SJSA1 (cell line): ENCODE measurements at places on chromosomes 6 and 20. TPM values are rescaled to one million over a fixed set of nuclear protein-coding genes. Genes with fewer than 3 reads are reported as not detected.

The SAPCD1 gene
- 1.4 TPM in 1 of 2 replicates, not detected in the other for total RNA-seq

- DNase-seq: no peak
Measured at GRCh38 chr20:20000211-20000968, 16.8 kb upstream of the NAA20 start.

DNA sequence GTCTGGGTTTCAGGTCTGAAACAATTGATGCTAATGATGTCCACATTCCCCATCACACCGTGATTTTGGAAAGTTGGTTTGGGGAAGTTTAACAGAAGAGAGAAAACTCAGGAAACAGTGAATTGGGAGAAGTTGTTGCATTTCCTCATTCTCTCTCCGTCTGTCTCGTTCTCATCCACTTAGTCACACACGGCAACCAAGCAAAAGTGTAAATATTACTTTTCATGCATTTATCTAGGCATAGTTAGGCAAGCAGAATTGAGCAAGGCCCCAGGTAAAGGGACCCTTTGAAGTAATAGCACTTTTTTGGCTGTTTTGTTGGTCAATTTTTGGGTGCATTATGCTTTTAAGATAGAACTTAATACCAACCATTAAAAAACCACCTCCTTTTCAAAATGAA is 137.0 kb upstream of the SULF2 start:
- no peak for DNase-seq

GRCh38 chr6:1605004-1605892 is 4.5 kb upstream of the FOXC1 start:
- no peak for DNase-seq

The TNFRSF6B gene
- 1.9 TPM in 1 of 2 replicates, not detected in the other for total RNA-seq

The FAM83C gene
- total RNA-seq: not detected in 2 replicates

- DNase-seq: no peak
Measured at GRCh38 chr20:1500496-1500895, 9.3 kb upstream of the SIRPB2 start.

DNA sequence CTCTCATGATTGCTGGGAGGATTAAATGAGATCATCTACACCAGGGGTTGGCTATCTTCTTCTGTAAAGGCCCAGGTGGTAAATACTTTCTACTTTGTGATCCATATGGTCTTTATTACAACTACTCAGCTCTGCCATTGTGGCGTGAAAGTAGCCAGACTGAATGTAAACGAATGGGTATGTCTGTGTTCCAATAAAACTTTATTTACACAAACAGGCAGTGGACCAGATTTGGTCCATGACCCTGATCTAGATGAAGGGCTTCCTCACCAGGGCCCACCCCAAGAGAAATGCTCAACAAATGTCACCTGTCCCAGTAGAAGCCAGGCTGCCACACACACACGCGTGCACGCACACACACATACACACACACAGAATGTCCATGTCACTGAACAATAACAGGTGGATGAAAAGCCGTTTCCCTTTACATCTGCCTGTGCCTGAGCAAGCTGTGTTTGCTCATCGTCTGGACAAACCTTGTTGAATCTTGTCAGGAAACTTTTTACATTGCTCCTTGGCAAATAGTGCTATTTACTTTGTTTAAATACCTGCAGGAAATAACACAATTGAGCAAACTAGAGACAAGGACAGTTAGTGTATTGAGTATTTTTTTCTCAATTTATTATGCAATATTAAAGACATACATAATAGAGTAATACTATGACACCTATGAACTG is 114.3 kb downstream of the EYA2 start:
- no peak for DNase-seq

The E2F1 gene
- 62.1 and 63.9 TPM in 2 replicates for total RNA-seq

The SLC24A3 gene
- total RNA-seq: not detected in 2 replicates

The IL17A gene
- total RNA-seq: not detected in 2 replicates

DNA sequence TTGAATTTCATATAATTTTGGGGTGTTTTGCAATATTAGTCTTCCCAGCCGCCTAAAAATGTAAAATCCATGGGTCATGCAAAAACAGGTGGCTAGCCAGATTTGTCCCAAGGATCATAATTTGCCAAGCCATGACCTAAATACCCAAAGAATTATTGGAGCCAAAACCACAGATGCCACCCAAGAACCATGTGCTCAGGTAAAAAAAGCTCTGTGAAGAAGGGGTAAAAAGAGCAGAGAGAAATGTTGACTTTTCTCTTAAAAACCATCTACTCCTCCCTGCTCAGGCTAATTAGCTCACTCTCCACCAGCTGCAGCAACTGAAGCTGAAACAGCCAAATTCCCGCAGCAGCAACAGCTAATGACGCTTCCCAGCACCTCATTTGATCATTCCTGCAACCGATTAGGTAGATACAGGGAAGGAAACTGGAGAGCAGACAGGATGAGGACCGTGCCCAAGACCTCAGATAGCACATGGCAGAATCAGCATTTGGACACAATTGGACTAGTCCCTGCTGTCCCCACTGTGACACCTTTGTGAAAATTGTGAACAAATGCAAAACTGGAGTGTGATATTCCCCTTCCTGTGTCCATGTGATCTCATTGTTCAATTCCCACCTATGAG is 107.9 kb upstream of the NXT1 start:
- DNase-seq: no peak

DNA sequence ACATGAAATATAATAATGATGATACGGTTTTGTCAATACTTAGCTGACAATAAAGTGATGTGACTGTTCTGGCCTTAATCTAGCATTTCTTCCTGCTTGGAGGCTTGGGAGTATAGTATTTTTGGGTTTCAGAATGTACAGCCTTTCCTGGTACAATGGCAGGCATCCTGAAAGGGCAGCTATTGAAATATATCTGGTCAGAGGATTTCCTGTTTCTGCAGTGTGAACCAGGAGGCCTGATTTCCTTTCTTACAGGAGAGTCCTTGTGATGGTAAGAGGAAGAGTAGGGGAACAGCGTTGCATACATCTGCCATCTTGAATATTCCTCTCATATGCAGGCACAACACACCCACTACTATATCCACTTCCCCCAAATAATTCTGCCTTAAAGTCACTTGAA is 93.7 kb downstream of the MYO6 start:
- no peak for DNase-seq

The TTK gene
- total RNA-seq: 82.3 and 112 TPM in 2 replicates

DNA sequence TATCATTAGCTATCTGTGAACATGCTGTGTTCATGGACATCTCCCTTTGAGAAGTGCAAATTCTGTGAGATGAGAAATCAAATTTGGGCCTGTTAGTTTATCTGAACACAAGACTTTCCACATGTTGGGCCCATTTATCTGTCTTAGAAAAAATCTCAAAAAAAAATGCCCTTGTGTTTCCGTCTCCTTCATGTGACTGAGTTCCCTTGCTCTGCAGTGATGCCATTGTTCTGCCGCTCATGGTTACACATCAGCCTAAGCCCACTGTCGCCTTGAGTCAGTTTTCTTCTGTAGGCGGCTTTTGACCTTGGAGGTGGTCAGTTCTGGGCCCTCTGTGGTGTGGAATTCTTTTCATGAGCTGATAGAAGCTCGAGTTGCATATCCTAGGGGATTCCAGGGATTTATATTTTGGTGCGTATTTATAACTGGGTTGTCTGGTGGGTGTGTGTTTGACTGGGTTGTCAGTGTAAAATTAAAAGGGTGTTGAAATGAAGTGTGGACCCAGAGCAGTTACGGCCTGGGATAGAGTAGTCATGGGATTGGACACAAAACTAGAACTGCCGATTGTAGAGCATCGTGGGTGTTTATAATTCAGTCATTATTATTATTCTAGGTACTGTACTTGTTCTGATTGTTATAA is 156.7 kb downstream of the JARID2 start:
- no peak for DNase-seq

The HLA-DRA gene
- not detected in 2 replicates for total RNA-seq

DNA sequence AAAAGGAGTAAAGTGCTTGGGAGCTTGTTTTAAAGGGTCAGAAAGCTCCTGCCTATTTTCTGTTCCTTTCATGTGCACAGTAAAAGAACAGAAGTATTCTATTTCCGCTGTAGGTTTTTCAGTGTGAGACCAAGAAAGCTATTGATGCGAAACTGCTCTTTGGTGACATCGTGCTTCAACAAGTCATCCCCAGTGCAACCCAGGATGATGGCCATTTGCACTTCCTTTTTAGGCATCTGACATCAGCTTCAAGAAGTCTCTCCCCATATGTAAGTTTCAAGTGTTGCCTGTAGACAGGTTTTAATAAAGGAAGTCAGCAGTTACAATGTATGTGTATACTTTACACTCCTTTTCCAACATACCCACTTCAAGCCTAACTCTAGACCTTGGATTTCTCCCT is 131.6 kb downstream of the RFX6 start:
- no peak for DNase-seq
